A549 treated with CORT108297 at 1 μM for 4 hours (cell line): ENCODE measurements at places on chromosomes 1 and 21. TPM values are rescaled to one million over a fixed set of nuclear protein-coding genes. Genes with fewer than 3 reads are reported as not detected.

CLCN6 gene
- total RNA-seq, result 4.6 to 7.8 TPM (median 6.3 TPM) in 5 replicates

KCNQ4 gene
- 0.13 to 0.24 TPM (median 0.22 TPM) in 5 replicates for total RNA-seq

HES3 gene
- not detected in 5 replicates for total RNA-seq

TMEM269 gene
- total RNA-seq, result 0.06 to 0.16 TPM (median 0.08 TPM) in 5 replicates

KIF26B gene
- total RNA-seq, result 0.05 to 0.07 TPM (median 0.06 TPM) in 5 replicates

NR1I3 gene
- 0.06 to 0.15 TPM (median 0.08 TPM) in 3 of 5 replicates, not detected in the others for total RNA-seq

TNFRSF4 gene
- 0.07 to 0.18 TPM (median 0.13 TPM) in 4 of 5 replicates, not detected in the other for total RNA-seq

NES gene
- 1.2 to 1.5 TPM (median 1.3 TPM) in 5 replicates for total RNA-seq

HENMT1 gene
- 3.6 to 5.2 TPM (median 4.4 TPM) in 5 replicates for total RNA-seq

LHX8 gene
- total RNA-seq, result 0.81 to 1.4 TPM (median 1.2 TPM) in 5 replicates

SYT6 gene
- total RNA-seq, result 0.35 to 0.61 TPM (median 0.39 TPM) in 5 replicates

OR4F16 gene
- total RNA-seq, result not detected in 5 replicates

H6PD gene
- total RNA-seq, result 4.3 to 7.5 TPM (median 5.7 TPM) in 5 replicates

PPIAL4G gene
- total RNA-seq, result not detected in 5 replicates

APOBEC4 gene
- not detected in 5 replicates for total RNA-seq

CCDC27 gene
- not detected in 5 replicates for total RNA-seq

CHAF1B gene
- 10.8 to 11.6 TPM (median 11.4 TPM) in 5 replicates for total RNA-seq

VPS72 gene
- 39.9 to 66.6 TPM (median 45.1 TPM) in 5 replicates for total RNA-seq

THEM5 gene
- not detected in 5 replicates for total RNA-seq

C1QB gene
- not detected in 5 replicates for total RNA-seq

MATN1 gene
- total RNA-seq, result 0.03 to 0.15 TPM (median 0.06 TPM) in 4 of 5 replicates, not detected in the other

STUM gene
- not detected in 5 replicates for total RNA-seq

ILDR2 gene
- total RNA-seq, result 0.02 to 0.12 TPM (median 0.05 TPM) in 4 of 5 replicates, not detected in the other

PHC2 gene
- 82.0 to 93.3 TPM (median 85.9 TPM) in 5 replicates for total RNA-seq

SH2D5 gene
- 12.7 to 18.8 TPM (median 17.1 TPM) in 5 replicates for total RNA-seq

PTPN22 gene
- not detected in 5 replicates for total RNA-seq

TDRD5 gene
- 0.03 to 0.06 TPM (median 0.05 TPM) in 4 of 5 replicates, not detected in the other for total RNA-seq

PTPN14 gene
- total RNA-seq, result 8.0 to 11.6 TPM (median 9.8 TPM) in 5 replicates

PCBP3 gene
- 0.92 to 1.5 TPM (median 1.2 TPM) in 5 replicates for total RNA-seq

MEX3A gene
- 1.3 to 2.9 TPM (median 2.8 TPM) in 5 replicates for total RNA-seq

ZBTB7B gene
- total RNA-seq, result 18.2 to 32.3 TPM (median 30.4 TPM) in 5 replicates
